ENCODE measurements at places on chromosomes 4 and X. TPM values are rescaled to one million over a fixed set of nuclear protein-coding genes. Genes with fewer than 3 reads are reported as not detected.
A peak's percentile ranks its signal among the peaks of the same experiment; 100 is the strongest.

SSX2 gene
- not detected for total RNA-seq

SLC9B1 gene
- 1.8 TPM for total RNA-seq

ALB gene
- 0.19 TPM for total RNA-seq

DNA sequence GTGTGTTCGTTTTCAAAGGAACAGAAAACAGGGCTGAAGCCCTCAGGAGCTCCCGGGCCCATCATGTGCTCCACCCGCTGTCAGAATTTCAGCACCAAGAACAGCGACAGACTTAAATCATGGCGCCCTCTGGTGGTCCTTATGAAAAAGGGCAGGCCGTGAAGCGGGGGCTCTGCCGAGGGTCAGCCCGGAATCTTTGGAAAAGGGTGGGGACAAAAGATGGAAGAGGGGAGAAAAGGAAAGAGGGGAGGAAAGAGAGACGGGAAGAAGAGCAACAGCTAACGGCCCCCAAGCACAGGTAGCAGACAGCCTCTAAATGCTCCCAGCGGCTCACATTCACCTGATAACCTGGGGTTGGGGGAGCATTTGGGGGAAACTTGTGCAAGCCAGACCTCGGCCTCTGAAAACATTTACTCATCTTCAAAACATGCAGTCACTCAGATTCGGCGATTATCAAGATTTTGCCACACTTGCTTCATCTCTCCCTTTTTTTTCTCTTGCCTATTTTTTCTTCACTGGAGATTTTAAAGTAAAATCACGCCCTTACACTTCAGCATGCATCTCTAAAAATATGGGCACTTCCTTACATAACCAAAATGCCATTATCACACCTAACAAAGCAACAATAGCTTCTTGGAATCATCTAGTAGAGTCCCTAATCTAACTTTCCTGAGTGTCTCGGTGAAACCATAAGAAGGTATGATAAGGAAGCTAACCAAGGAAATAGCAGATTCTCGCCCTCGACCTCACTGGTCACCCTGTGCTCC is 28.1 kb upstream of the MAN2B2 start:
- no peaks in the 10 kb centered on the region for H3K27me3 ChIP-seq
- H3K4me1 ChIP-seq, result no peaks in the 10 kb centered on the region
- peak; percentile 80 for DNase-seq
- no peaks in the 10 kb centered on the region for H3K36me3 ChIP-seq

DNA sequence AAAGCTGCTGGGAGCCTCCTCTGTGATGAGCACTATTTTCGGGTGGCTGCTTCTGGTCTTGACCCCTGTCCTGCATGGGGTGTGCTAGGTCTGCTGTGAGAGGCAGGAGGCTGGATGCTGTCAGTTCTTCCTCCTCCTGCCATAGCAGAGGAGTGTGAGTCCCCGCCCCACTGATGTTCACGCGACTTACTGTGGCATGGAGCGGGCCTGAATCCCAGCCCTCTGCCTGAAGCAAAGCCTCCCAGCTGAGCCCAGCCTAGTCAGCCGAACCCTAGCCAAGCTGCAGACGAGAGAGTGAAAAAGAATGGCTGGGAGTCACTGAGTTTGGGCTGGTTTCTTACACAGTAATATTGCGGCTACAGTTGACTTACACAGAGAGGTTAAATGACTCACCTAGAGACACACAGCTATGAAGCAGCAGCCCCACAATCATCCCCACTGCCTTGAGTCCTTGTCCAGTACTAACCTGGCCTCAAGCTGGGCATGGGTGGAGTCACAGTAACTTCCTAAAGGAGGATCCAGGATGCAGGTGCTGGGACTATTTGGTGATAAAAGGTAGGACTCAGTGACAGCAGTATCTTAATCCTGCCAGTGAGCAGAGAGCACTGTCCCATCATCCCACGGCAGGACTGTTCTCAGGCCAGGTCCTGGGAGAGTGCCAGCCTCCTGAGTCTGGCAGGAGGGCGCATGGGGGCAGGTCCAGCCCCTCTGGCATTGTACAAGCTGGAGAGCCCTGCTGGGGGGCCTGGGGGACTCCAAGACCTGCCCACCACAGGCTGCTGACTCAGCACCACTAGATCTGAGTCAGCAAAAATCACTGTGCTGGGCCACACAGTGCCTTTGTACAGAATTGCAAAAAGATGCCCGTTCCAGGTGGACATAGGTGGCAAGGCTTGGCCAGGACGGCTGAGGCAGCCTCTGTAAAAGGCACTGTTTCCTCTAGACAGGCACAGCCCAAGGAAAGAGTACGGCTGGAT is 60.4 kb upstream of the CRMP1 start:
- no peak overlapping the region for H3K4me3 ChIP-seq
- H3K4me1 ChIP-seq, result no peaks in the 10 kb centered on the region
- no peaks in the 10 kb centered on the region for H3K27me3 ChIP-seq
- DNase-seq, result no peak
- no peaks in the 10 kb centered on the region for H3K36me3 ChIP-seq
- no peak overlapping the region for H3K27ac ChIP-seq

DNA sequence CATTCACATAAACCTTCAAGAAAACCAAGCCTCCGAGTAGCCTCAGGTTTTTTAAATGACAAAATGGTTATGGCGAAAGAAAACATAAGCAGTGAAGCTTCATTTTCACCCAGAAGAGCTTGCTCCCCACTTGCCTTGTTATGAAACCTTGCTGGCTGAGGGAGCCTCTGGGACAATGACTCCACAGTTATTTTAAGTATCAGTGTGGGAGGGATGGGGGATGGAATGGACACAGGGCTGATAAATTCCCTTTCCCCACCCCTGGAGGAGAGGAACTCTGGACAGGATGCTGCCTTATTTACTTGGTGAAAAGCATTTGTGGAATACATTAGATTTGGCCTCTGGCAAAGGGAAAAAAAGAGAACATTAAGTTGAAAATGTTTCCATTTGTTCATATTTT is 220.7 kb upstream of the CNKSR2 start:
- no peaks in the 10 kb centered on the region for H3K27me3 ChIP-seq
- H3K36me3 ChIP-seq, result no peaks in the 10 kb centered on the region
- no peak overlapping the region for H3K27ac ChIP-seq
- no peaks in the 10 kb centered on the region for H3K4me1 ChIP-seq
- DNase-seq, result no peak

DNA sequence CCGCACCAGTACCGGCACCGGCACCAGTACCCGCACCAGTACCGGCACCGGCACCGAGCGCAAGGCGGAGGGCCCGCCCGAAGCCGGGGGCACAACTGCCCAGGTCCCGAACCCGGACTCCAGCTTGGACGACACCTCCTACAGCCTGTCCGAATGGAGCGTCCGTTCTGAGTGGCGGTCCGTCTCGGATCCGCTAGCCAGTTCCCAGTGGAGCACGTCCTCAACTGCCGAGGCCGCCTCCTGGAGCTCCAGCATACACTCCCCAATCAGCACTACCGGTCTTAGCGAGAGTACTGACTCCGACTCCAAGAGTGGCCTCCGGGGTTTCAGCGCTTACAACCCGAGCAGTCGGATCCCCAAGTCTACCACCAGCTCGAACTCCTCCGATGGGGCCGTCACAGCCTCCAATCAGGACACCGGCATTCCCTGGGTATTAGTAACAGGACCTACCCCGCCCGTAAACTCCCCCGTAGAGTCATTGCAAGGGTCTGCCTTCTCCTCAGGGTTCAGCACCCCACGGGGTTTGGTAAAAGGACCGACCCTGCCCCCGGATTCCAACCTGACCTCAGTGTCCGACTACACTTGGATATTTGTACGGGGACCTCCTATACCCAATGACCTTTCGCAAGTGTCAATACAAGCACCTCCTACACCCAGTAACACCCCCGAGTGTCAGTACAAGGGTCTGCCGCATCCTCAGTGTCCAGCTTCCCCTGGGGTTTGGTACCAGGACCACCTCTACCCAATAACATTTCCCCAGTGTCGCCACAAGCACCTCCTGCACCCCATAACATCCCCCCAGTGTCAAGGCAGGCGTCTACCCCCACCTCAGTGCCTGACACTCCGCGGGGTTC is 721 bp upstream of the MAOA start:
- DNase-seq, result peak; percentile 38
- H3K27me3 ChIP-seq, result no peaks in the 10 kb centered on the region
- H3K4me3 ChIP-seq, result peak overlapping the region; percentile 84
- no peaks in the 10 kb centered on the region for H3K4me1 ChIP-seq

GRCh38 chr4:53183754-53184153 is 182.1 kb downstream of the SCFD2 start:
- no peak for DNase-seq
- no peak overlapping the region for H3K27ac ChIP-seq
- no peaks in the 10 kb centered on the region for H3K27me3 ChIP-seq
- H3K4me1 ChIP-seq, result peaks cover 7% of the 10 kb centered on the region

Measured in kidney (tissue), 22 donors.